M059J (cell line): ENCODE measurements at places on chromosomes 3 and 15. TPM values are rescaled to one million over a fixed set of nuclear protein-coding genes. Genes with fewer than 3 reads are reported as not detected.

GRCh38 chr15:42108189-42108588 is 13.8 kb upstream of the PLA2G4D start:
- DNase-seq, result peak; percentile 59

- DNase-seq, result no peak
Measured at GRCh38 chr3:168094580-168094876, 1.2 kb downstream of the GOLIM4 start.

- DNase-seq, result no peak
Measured at GRCh38 chr15:97893967-97894366, 66.5 kb upstream of the ARRDC4 start.

DNA sequence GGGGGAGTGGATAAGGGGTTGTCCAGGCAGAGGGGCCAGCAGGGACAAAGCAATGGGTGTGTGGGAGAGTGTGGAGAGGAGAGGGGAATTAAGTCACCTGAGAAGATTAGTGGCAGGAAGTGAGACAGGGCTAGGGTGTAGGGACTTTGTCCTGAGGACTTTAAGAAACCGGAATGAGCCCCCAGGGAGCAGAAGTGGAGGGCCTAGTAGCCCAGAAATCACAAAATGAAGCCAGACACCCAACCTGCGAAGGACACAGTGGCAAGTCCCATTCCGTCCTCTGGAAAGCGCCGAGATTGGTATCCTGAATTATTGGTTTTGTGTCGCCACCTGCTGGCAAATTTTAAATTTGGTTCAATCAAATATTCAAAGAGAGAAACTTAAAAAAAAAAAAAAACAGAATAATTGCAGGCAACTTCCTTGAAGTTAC is 78.0 kb upstream of the SLC25A36 start:
- peak; percentile 71 for DNase-seq

Gene TJP1
- total RNA-seq, result 18.2 and 45.2 TPM in 2 replicates

- no peak for DNase-seq
Measured at GRCh38 chr3:134901461-134901860, 106.4 kb downstream of the EPHB1 start.
